ENCODE measurements at places on chromosomes 16 and 17.

DNA sequence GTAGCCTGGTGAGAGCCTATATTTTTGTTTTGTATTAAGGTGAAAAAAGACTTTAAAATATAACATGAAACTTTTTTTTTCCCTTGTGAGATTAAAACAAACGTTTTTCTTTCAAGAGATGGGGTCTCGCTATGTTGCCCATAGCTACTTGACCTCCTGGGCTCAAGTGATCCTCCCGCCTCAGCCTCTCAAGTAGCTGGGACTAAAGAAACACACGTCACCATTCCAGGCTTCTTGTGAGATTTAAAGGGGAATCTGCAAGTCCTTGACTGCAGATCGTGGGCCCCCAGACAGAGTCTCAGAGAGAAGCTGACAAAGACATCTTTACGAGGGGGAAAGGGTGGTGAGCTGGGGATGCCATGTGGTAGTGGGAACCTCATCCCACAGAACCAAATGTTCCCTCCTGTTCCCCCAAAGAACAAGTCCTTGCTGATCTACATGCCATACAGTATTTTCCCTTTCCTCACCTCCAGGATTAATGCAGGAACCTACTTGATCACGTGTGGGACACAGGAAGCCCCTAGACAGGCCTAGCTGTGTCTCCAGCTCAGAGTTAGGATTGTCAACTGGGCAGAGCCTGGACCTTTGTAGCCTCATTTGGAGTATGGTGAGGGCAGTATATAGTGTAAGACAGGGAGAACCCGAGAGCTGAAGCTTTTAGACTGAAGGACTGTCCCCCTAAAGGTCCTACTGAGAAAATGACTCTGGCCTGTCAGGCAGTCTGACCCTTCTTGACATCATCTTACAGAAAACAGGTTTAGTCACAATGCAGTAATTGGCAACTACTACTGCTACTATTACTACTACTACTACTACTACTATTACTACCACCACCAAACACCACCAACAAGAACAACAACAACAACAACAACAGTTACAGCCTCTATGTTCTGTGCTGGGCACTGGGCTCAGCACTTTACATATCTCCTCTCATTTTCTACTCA lies 4.1 kb downstream of the MAP3K14 start:
- no peak for DNase-seq

DNA sequence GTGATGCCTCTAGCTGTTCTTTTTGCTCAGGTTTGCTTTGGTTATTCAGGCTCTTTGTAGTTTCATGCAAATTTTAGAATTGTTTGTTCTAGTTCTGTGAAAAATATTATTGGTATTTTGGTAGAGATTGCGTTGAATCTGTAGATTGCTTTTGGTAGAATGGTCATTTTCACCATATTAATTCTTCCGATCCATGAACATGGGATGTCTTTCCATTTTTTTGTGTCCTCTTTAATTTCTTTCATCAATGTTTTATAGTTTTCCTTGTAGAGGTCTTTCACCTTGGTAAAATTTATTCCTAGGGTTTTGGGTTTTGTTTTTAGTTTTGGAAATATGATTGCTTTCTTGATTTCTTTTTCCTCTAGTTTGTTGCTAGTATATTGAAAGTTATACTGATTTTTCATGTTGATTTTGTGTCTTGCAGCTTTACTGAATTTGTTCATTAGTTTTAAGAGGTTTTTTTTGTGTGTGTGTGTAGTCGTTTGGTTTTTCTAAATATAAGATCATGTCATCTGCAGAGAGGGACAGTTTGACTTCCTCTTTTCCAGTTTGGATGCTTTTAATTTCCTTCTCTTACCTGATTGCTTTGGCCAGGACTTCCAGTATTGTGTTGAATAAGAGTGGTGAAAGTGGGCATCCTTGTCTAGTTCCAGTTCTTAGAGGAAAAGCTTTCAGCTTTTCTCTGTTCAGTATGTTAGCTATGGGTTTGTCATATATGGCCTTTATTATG lies 42.4 kb downstream of the NSRP1 start:
- no peak for DNase-seq

DNA sequence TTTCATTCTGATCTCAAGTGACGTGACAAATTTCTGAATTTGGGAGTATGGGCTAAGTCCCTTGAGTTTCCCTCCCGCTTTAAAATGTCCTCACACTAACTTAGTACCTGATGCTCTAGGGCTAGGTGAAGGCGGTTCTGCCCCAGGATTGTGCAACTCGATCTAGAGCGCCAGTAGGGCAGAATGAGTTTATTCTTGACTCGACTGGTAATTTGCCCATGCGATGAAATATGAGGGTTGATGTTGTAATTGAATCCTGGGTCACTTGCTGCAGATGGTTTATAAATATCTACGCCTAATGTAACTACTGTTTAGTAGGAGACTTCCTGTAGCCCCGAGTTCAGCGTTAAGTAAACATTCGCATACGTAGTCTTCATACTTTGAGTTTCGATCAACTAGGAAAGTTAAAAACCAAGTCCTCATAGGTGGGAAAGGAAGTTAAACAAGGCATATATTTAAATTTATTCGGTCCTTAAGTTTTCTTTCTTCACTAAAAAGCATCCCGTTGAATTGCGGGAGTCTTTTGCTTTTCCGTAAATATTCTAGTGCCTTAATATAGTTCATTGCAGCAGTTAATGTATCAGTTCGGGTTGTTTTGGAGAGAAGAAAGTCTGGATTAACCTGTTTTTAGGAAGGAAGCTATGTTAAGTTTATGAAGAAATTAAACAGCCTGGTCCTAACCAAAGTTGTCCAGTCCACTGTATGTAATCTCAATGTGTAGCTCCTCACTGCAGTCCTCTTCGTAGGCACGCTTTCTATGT lies 1.6 kb downstream of the CTCF start:
- no peak for DNase-seq

GRCh38 chr16:57600048-57600835 lies 28.2 kb upstream of the ADGRG1 start:
- peak; percentile 4 for DNase-seq

All from nucleus accumbens (tissue), 56 donors.